ENCODE measurements at places on chromosomes 1 and 21.
A peak's percentile ranks its signal among the peaks of the same experiment; 100 is the strongest.

DNA sequence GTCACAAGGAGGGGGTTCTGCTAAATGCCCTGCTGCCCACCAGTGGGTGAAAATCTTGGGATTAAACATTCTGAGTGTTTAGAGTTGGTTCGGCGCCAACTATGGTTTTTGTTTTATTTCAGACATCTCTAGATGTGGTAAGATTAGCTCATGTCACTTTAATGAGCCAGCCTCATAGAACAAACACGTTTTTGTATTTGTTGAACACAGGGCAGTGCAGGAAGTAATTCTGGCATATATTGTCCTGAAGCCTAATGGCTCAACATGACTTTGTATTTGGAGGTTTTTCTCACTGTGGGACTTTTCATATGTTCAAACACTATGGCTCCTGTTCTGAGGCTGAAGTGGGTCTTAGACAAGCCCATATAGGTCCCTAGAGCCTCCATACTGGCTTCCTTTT lies 107.8 kb downstream of the NGF start:
- no peak for DNase-seq

DNA sequence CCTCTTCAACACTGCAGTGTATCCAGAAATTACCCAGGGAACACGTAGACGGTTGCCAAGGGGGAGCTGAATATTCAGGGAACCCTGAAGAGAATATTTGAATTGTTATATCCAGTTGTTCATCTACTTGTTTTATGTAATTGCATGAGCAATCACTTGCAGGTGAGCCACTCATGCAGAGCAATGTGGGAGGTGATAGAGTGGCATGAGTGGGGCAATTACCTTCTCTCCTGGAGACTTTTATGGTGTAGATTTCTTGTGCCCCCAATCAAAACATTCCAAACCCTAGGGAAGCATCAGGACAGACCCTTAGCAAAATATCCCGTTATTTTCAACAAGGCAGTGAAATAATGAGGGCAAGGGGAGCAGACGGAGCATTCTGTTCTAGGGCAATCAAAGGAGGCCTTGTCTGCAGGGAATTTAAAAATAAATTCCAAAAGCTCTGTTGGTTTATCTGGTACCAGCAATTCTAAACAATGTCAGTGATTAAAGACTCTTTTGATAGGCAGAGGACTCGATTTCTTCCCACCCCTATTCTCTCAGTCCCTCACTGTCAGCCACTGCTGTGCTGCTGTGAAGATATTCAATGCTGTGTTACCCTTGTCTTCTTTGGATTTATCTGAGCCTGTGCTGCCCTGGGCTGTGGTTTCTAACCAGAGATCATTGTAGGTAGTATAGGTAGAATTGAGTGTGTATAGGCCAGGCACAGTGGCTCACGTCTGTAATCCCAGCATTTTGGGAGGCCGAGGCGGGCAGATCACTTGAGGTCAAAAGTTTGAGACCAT lies 180.2 kb upstream of the MAP1LC3C start:
- no peak for DNase-seq

GRCh38 chr1:180210008-180210620 lies 19.9 kb upstream of the LHX4 start:
- DNase-seq, result no peak

GRCh38 chr1:217660353-217661062 lies 29.4 kb downstream of the SPATA17 start:
- DNase-seq, result no peak

DNA sequence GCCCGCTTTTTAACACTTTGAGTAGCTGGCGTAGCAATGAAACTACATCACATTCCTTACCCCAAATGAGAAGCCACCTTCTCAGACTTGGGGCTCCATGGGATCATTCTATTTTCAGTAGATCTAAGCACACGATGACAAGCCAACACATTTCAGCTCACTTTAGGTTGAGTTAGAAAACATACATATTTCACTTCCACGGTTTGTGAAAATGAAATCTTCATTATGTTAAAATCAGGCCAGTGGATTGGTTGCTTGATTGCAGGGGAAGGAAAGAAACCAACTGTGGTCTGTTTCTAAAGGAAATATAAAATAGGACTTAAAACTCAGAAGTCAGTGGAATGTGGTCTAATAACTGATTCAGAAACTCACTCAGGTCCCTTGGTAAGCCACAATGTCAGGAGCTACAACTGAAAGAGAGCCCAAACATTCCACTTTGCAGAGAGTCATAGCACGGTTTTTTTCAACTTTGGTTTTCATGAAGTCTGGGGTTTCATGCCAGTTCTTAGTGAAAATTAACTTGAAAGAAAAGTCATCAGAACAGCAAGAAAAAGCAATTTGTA lies 82.3 kb upstream of the TIAM1 start:
- DNase-seq, result no peak

- no peak for DNase-seq
Observed at GRCh38 chr1:77280962-77281361, 857 bp upstream of the AK5 start.

- no peak for DNase-seq
Observed at GRCh38 chr1:222071387-222071786, 329.5 kb upstream of the DUSP10 start.

DNA sequence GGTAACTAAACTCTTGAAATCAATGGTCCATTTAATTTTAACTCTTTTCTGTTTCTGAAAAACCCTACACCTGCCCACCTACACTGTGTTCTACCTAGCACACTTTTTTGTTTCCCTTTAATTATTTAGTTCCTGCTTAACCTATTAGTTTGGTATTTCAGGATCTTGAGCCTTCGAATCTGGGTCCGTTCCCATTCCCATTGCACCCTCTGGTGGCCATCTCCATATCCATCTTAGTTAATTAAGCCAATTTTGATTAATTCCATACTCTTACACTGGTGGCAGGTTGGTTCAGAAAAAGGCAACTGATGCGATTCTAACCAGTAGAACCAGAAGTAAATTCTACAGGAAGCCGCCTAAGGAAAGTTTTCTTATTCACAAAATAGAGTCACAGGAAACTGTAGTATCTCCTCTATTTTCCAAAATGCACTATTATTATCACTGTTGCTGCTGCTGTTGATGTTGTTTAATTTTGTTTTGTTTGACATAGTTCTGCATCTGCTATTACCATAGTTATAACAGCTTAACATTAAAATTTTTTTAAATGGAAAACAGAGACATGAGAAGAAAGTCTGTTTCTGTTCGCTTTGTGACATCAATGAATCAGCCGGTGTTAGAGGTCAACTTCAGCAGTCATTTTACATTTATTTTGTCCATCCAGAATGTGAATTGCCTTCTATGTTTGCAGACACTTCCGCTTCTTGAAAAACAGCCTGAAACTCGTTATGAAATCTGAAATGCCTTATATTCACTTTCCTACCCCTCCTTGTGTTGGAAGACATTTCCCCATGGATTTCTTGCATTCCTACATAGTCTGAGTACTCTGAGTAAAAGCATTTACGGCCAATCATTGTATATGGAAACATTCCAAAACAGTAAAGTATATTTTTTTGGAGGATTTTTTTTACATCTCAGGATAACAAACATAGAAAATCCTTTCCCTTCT lies 115.5 kb upstream of the NCAM2 start:
- no peak for DNase-seq

- peak; percentile 26 for DNase-seq
Observed at GRCh38 chr1:239951511-239952140, 140.1 kb upstream of the FMN2 start.

GRCh38 chr1:96845464-96845863 lies 123.9 kb downstream of the PTBP2 start:
- no peak for DNase-seq

GRCh38 chr1:43446881-43447835 lies 6.6 kb downstream of the HYI start:
- DNase-seq, result no peak

DNA sequence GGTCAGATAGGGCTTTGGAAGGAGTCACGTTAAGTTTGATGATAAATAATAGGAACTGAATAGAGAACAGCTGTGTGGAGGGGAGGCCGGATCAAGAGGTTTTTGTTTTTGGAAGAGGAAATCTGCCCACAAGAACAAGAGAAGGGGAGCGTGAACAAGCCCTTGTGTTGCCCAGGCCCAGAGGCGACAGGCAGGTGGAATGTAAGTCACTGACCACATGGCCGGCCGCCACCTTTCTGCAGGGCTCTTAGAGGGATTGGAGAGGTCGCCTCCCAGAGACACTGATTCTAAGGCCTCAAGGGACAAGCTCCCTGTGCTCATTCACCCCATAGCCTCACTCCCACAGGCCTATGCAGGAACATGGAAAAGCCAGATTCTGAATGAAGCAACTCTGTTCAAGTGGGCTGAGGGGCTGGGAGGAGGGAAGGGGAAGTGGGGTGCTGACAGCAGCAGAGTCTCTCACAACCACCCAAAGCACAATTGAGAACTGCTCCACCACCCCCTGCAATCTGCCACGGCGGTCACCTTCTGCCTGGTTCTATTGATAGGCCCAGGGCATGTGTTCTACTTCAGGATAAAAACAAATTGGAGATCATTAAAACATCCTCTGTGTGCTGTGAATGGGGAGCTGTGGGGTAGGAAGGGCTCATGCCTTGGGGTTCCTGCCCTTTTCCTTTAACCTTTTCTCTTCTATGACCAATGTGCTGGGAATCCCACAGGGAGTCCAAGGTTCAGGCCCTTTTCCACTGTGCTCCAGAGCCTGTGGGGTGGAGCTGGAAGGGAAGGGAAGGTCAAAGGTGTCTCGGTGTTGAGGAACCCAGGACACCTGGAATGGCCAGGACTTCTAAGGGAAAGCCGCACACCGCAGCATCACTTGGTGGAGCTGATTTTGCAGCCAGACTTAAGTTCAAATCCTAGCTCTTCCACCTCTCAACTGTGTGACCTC lies 63.3 kb upstream of the PARP1 start:
- DNase-seq, result no peak

DNA sequence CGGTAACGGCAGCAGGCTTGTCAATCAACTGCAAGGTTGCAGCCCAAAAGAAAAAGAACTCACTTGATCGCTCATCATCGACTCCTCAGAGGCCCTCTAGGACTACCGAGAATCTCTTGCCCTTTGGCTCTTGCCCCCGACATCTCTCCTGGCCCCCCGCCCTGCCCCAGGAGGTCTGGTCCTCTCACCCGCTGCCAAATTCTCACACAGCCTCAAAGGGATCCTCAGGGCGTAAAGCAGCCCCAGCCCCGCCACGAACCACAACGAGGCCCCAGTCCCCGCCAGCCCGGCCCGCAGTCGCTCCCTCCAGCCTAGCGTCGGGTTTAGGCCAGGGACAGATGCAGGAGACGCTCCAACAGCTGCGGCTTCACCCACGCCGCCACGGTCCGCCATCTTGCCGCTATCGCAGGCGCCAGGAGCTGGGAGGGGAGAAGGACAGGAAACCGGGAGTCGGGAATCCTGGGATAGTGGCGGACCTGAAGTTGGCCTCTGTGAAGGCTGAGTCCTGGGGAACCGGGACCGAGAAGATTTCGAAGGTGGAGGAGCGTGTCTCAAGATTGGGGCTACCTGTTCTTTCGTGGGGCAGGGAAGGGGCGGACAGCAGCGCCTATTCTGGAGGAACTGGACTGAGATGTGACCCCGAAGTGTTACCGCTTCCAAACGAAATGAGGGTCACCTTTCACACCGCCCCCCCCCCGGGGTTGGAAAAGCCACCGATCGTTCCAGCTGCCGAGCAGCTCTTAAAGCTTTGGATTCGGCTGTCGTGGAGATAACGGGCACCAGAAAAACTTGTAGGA lies at the start of gene ST7L:
TSS of gene ST7L (minus strand) at position 421 of the 797 bp plus-strand sequence. CDS start at position 393, 28 bp downstream.
- DNase-seq, result peak; percentile 68

DNA sequence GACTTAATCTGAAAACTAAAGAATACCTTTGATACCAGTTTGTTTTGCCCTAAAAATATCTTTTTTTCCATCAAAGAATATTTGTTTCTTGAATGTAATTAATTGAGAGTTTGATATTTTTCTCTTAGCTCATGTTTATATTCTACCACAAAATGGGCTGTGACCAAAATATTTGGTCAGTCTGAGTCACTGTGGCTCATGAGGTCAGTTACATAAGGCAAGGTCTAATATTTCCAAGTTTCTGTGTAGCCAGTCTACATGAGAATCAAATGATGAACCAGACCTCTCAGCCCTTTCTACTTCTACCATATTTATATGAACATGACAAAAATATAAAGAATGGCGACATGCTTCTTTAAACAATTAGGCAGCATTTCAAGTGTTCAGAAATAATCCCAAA lies 83.0 kb upstream of the IVNS1ABP start:
- DNase-seq, result no peak

GRCh38 chr1:22953740-22954141 lies 18.9 kb downstream of the LACTBL1 start:
- DNase-seq, result no peak

GRCh38 chr1:234479310-234479559 lies 256 bp upstream of the TARBP1 start:
- DNase-seq, result no peak

GRCh38 chr21:17386498-17386897 lies 126.3 kb upstream of the CXADR start:
- DNase-seq, result no peak

DNA sequence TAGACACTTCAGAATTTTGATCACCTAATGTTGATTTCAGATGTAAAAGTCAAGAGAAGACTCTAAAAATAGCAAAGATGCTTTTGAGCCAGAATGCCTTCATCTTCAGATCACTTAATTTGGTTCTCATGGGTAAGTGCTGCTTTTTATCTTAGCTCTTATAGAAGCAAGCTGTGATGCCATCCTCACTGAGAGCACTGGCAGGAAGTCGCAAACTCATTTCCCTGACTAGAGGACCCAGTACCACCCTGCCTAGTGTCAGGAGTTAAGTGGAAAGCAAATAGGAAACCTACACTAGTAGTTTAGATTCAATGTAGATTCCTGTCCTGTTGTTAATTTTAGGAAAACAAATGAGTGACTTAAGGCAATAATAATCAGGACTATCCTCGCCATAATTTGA lies 12.1 kb downstream of the IFNAR2 start:
- DNase-seq, result no peak

DNA sequence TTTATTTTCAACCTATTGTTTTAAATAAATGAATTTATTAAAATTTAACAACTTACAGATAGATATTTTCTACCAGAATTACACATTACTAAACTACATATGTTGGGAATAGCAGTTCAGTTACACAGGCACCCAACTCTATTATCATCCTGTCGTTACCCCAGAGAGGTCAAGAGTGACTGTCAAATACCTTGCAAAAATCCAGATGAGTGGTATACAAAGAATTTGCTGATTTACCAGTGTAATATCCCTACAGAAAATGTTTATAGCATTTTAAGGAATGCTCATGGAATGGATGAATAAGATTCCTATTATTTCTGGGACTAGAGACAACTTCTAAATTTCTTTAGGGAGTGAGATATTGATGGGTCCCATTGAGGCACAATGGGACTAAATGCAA lies 300.7 kb upstream of the RGS18 start:
- DNase-seq, result no peak

GRCh38 chr1:243693800-243694199 lies 156.2 kb downstream of the AKT3 start:
- DNase-seq, result no peak

GRCh38 chr1:94721240-94721639 lies 98.9 kb upstream of the SLC44A3 start:
- no peak for DNase-seq

DNA sequence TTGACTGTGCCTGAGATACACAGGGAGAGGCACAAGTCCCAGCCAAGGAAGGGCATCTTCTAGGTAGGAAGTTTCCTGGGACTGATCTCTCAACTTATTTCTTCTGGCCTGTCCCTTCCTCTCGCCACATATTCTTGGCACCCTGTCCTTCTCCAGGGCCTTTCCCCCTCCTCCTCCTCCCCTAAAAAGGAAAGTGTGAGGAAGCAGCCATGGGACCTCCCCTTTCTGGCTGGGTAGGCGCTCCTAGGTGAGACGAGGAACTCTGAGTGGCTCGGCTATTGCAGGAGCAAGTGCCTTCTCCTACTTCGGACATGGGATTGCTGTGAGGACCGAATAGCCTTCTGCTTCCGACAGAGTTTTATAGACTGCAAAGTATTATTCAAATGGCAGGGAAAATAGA lies 15.5 kb upstream of the MTARC2 start:
- no peak for DNase-seq

GRCh38 chr1:244445320-244446181 lies 6.2 kb downstream of the ADSS2 start:
- DNase-seq, result no peak
